Hepatocyte (in vitro differentiated cells): ENCODE measurements at places on chromosomes 3 and 15.

GRCh38 chr3:46824211-46824970 lies 38.9 kb downstream of the MYL3 start:
- DNase-seq = no peak

DNA sequence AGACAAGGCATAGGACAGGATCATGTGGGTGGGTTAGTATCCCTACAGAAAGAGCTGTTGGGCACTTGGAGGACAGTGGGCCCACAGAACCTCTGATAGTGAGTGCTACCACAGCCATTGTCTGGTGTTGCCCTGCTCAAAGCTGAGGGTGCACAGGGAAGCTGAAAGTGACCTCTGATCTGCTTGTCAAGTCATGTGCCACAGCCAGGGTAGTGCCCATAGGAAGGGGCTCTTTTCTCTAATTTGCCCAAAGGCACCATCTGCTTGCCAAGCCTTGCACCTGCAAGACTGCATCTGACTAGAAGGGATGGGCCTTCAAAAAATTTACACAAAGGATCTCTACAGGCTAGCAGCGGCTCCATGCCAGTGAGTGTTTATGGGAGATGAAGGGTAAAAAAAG lies 87.4 kb upstream of the GSK3B start:
- DNase-seq = no peak

DNA sequence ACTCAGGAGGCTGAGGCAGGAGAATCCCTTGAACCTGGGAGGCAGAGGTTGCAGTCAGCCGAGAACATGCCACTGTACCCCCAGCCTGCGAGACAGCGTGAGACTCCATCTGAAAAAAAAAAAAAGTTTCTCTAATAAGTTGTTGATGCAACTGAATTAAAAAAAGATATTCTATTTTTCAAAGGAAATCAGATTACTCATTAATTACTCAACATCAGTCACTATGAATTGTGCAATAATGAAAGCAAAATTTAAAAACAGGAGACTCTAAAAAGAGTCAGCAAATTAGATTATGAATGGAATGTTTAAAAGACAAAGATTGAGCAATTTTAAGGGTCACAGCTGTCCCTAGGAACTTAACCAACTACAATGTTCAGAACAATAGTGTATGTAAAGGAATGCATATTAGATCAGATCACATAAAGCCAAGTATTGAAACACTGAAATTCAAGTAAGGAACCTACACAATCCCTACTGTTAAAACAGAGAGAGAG lies 60.2 kb upstream of the SLC4A7 start:
- no peak for DNase-seq

DNA sequence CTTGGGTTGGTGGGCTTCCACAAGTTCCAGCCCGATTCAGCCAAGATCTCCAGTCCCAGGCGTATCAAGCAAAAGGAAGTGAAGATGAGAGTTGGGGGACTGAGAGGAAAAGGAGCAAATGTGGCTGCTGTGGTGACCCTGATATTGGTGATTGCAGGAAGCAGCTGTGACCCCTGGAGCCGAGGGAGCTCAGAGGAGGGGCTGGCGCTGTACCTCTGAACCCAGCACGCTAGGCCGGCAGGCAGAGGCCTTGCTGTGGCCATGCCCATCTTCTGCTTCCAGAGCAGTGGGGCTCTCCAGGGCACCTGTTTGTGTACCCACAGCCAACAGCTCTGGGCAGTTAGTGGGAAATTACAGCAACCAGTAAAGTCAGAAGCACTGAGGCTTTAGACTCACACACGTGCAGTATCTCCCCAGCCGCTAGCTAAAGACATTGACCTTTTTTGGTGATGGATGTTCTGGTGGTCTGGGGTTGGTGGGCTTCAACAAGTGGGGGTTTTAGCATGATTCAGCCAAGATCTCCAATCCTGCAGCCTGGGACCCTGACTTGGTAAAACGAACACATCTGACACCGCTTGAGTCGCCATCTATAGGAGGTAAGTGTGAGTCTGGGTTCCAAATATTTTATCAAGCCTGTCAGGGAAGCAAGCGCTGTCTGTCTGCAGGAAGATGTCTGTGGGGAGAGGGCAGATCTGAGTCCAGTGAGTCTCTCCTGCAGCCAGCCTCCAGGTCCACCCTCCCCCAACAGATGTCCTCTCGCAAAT lies 33.1 kb downstream of the TM2D3 start:
- DNase-seq = no peak

GRCh38 chr15:67127965-67128364 lies 62.6 kb downstream of the SMAD3 start:
- DNase-seq = peak; percentile 41

GRCh38 chr3:120094776-120095225 lies 554 bp upstream of the GSK3B start:
- peak; percentile 99 for DNase-seq

DNA sequence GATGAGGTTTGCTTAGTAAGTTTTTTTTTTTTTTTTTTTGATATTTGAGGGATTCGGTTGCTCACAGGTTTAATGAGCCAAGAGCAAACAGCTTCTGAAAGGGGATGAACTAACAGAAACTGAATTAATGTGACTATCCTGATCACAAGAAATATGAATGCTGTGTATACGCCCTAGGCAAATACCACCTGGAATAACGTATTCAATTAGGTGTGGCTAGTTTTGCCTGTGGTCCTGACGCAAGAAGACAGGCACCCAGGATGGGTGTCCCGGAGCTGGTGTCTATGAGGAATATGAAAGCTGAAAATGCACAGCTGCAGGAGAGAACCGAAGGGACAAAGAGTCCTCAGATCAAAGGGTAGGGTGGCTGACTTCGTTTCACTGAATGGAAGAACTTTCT lies 14.6 kb downstream of the LSG1 start:
- no peak for DNase-seq
